ENCODE measurements at places on chromosomes 3 and 15.

DNA sequence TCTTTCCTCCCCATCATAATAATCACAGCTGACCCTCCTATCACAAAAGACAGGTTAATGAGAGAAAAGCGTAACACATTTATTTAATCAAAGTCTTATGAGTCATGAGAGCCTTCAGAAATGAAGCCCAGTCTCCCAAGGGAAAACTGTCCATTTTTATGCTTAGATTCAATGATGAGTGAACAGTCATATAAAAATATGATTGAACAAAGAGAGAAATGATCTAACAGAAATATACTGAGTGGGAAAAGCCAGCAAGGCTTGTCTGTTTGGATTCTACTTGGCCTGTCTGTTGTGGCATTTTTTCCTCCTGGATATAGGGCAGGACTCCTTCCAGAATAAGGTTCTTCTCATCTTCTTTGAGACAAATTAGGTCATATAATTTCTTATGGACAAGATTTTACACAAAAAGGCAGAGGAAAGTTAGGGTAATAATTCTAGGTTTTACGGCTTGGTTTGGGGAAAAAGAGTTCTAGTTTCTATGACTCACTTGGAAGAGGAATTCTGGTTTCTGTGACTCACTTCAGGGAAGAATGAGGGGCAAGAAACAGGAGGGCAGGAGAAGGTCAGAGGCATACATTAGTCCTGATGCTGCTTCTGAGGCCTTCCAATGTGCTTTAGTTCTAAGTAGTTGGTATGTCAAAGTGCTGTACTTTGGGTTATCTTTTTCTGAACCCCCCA lies 534.2 kb downstream of the ZIC1 start:
- no peak for DNase-seq

GRCh38 chr3:71636001-71636400 lies 52.5 kb upstream of the FOXP1 start:
- no peak for DNase-seq

DNA sequence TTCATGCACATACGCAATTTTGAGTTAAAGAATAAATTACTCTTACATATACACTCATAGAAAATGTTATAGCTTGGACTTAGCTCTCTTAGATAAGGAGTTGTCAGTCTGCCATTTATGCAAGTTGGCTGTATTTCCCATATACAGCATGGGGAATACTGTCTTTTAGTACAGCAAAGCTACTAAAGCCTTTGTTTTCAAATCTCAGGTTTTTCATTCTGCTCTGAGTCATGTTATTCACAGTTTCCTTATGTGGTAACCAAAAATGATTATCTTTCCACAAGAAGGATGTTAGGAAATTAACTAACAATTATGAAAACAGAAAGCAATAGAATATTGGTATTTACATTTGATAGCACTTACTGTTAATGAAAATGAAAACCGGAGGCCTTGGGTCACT lies 4.3 kb upstream of the TIPARP start:
- no peak for DNase-seq

GRCh38 chr3:124149771-124150170 lies 157.8 kb upstream of the ROPN1 start:
- DNase-seq: no peak

- DNase-seq: no peak
These were observed 472.3 kb upstream of the CBLB start for GRCh38 chr3:106341087-106341486.

- DNase-seq: no peak
These were observed 50.6 kb upstream of the TBC1D23 start for GRCh38 chr3:100209948-100210771.

GRCh38 chr3:124346487-124346886 lies 354.6 kb upstream of the ROPN1 start:
- no peak for DNase-seq

- DNase-seq: no peak
These were observed 46.8 kb downstream of the CHDH start for GRCh38 chr3:53799338-53799865.

DNA sequence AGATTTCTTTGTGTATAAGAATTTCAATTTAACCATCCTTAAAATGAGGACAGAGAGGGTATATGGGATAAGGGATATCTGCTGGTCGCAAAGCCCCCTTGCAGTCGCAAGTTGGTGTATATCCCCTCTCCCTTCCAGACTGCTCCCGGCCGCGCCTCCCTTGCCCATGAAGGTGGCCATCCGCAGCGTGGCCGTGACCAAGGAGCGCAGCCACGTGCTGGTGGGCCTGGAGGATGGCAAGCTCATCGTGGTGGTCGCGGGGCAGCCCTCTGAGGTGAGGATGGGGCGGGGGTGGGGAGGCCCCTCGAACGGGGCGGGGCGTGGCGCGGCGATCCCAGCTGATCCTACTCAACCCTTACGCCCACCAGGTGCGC lies 29.4 kb downstream of the NBEAL2 start:
- DNase-seq: no peak

DNA sequence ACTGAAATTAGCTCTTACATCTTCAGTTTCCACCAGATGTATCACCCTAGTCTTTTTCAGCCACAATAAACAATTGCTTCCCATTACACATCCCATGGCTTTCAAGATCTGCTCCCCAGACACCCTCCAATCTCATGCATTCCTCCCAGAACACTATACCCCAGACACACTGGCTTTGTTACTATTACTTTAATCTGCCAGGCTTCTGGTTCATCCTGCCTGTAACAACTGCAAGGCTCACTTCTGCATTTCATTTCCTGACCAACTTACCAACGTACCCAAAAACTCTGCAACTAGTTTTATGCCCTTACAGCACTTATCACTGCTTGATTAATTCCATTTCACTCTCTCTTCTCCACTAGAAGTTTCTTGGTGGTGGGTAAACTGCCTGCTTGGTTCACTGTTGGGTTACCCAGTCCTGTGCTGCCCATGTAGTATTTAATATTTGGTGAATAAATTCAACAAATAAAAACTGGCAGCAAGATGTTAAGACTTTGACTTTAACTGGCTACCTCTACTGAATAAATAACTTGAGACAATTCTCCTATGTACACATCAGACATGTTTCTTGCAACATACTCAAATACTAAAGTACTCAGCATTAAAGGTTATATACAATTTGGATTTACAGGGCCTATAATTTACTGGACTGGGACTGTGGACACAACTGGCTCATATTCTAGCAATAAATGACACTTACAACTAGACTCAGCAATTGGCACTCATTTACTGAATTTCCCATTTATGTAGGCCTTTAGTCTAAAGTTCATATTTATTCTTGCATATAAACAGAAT lies 2.7 kb downstream of the RPL22L1 start:
- DNase-seq: no peak

GRCh38 chr3:31541089-31541488 lies 8.4 kb downstream of the STT3B start:
- DNase-seq: no peak

DNA sequence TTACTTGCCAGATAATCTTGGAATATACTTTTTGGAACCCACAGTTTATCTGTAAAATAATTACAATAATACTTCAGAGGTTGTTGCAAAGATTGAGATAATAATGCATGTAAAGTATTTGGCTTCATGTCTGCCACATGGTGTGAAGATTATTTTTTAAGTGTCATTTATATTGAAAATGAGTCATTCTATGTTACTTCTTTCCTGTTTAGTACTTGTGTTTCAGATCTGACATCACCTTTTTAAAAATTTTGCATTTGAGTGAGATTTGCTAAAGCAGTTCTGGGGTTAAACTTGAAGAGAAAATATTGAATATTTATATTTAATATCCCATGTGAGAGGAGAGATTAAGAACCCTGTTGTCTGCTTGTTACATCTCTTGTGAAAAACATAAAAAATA lies 31.2 kb downstream of the IQGAP1 start:
- no peak for DNase-seq

- no peak for DNase-seq
These were observed 8.3 kb upstream of the LMOD3 start for GRCh38 chr3:69130689-69131088.

DNA sequence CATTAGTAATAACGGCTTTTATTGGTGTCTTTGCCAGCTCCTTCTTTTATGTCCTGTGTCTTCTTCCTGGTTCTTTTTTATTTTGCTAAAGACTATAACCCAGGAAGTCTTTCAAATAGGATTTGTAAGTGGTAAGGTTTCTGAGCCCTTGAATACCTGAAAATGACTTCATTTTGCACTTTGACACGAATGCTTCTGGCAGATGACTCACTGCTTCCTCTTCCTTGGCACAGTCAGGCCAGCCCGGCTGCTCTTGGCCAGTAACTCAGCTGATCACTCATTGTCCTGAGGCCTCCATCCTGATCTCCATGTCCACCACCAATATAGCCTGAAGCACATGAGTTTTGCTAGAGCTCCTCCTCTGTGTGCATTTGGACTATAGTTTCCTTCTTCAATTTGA lies 48.7 kb upstream of the NR2E3 start:
- DNase-seq: no peak

DNA sequence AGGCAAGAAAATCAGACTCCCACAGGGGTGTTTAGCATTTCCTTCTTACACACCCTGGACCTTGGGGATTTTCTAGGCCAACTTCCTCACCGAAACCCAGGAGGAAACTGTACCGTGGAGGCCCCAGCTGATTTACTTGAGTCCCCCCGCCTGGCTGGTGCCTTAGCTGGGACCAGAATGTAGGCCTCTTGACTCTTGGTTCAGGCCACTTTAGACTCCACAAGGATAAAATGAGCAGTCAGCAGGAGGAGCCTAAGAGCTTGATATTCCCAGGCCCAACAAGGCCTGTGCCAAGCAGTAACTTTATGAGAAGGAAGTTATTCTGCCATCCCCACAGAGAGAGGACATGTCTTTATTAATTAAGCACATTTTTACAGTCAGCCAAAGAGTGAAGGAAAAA lies 4.6 kb upstream of the APBA2 start:
- DNase-seq: no peak

GRCh38 chr3:159739969-159740368 lies 248.7 kb upstream of the IL12A start:
- DNase-seq: no peak

GRCh38 chr3:146277953-146278631 lies 27.2 kb upstream of the PLSCR4 start:
- no peak for DNase-seq

- DNase-seq: peak; percentile 80
These were observed 31.8 kb upstream of the MYZAP start for GRCh38 chr15:57559875-57560274.

- no peak for DNase-seq
These were observed 72.3 kb downstream of the CHSY1 start for GRCh38 chr15:101179341-101180153.

- no peak for DNase-seq
These were observed 26.6 kb downstream of the CA12 start for GRCh38 chr15:63354821-63355650.

DNA sequence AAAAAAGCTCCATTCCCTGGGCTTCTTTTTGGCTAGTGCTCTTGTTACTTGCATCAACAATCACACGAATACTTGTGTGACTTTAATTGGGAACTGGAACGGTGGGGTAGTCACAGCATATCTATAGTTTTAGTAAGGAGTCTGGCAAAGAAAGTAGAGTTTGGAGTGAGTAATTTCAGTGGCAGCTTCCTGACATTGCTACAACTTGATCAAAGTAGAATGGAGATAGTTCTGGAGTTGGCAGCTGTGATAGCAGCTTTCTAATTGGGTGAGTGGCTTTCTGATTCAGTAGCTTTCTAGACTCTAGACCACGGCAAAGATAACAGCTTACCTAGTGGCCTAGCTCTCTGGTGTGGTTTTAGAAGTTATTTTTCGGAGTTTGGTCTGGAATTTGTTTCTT lies 475.0 kb downstream of the TUSC7 start:
- no peak for DNase-seq

DNA sequence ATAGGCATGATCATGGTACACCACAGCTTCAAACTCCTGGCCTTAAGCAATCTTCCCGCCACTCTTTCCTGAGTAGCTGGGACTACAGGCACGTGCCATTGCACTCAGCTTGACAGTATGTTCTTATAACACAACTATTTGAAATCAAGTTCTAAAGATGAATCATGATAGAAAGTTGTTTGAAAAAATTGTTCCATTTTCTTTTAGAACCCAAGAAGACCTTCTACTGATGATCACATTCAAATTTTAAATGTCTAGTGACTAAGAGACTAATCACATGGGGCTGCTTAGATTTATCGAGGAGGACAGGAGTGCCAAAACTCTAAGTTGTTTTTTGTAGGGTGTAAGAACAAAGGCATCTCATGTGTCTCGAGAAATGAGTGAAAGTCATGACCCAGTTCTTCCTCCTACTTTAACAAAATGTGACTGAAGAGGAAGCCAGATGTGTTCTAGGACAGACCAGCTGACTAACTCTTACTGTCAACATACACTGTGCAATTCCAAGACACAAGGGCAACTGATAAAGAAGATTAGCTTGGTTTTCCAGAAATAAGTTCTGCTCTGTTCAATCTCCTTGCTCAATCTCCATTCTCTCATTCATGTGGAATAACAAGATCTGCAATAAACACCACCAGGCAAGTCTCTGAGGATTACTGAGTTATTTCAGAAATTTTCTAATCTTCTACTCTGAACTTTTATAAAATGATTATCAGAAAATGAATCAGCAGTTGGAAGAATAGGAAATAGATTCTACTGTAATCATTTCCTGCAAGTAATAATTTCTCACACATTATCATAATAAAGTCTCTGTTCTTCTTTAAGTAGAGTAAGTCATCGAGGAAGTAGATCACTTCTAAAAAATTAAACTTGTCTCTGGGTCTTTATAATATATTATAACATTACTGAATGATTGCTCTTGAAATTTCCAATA lies 122.6 kb upstream of the CCNL1 start:
- no peak for DNase-seq

GRCh38 chr3:115384381-115384780 lies 237.3 kb upstream of the ZBTB20 start:
- no peak for DNase-seq

DNA sequence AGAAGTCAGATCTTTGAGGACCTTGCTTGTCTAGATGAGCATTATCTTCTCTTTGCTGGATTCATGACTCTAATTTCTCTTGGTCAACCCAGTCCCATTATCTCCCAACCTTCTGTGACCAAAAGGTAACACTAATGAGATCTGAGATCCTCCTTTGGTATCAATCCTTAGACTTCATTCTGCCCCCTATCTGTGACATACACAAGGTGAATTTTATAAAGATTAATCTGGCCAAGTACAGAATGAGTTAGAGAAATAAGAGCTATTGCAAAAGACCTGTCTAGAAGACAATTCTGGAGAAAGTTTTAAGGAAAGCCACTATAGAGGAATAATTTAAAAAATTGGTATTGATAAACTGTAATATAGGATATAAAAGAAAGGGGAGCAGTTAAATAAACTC lies 113.8 kb upstream of the KCNMB2 start:
- no peak for DNase-seq

DNA sequence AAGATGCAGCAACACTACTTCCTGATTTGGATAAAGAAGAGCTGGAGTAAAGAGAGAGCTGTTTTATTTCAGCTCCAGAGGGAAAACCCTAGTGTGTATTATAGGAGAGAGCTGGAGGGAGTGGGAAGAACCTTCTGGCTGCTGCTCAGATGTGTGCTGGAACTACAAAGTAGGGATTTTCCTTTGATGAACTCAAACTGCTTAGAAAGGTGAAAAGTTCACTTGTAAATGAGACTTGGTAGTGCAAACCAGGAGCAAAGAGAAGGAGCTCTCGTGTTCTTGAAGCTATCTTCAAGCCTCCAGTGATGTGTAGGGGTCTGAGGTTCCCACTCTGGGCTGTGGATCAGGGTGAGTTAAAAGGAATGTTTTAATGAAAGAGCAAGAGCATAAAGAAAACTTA lies 110.4 kb downstream of the EDEM1 start:
- DNase-seq: no peak

Measured in sciatic nerve (tissue), 2 donors.